Peyer's patch (tissue), 4 donors: ENCODE measurements at places on chromosomes 2 and 18. TPM values are rescaled to one million over a fixed set of nuclear protein-coding genes. Genes with fewer than 3 reads are reported as not detected.

Gene ICA1L
- total RNA-seq = 5.8 TPM

Gene INPP5D
- 18.6 TPM for total RNA-seq

Gene GPR55
- total RNA-seq = 1.0 TPM

Gene MYO3B
- not detected for total RNA-seq

Gene CXCR1
- not detected for total RNA-seq

Gene XIRP2
- not detected for total RNA-seq

Gene GAREM1
- 29.3 TPM for total RNA-seq

Gene C2orf15
- 5.4 TPM for total RNA-seq

Gene SERPINB10
- total RNA-seq = not detected

- H3K36me3 ChIP-seq = no peaks in the 10 kb centered on the region
- H3K27ac ChIP-seq = no peak overlapping the region
- H3K4me1 ChIP-seq = no peaks in the 10 kb centered on the region
- H3K27me3 ChIP-seq = no peaks in the 10 kb centered on the region
Measured at GRCh38 chr2:233801357-233802131, 23.4 kb downstream of the MROH2A start.

GRCh38 chr2:9010866-9011265 lies 7.4 kb upstream of the MBOAT2 start:
- no peaks in the 10 kb centered on the region for H3K27me3 ChIP-seq
- no peak for DNase-seq
- H3K4me1 ChIP-seq = no peaks in the 10 kb centered on the region
- no peak overlapping the region for H3K4me3 ChIP-seq
- H3K27ac ChIP-seq = no peak overlapping the region
- no peaks in the 10 kb centered on the region for H3K36me3 ChIP-seq

GRCh38 chr18:3873698-3874097 lies 423.7 kb downstream of the TGIF1 start:
- no peak overlapping the region for H3K27ac ChIP-seq
- H3K36me3 ChIP-seq = no peaks in the 10 kb centered on the region
- DNase-seq = no peak
- H3K4me1 ChIP-seq = no peaks in the 10 kb centered on the region

GRCh38 chr18:13501891-13502290 lies 224.5 kb downstream of the FAM210A start:
- H3K27me3 ChIP-seq = no peaks in the 10 kb centered on the region
- H3K36me3 ChIP-seq = no peaks in the 10 kb centered on the region
- H3K27ac ChIP-seq = no peak overlapping the region
- DNase-seq = no peak
- H3K4me3 ChIP-seq = no peak overlapping the region
- no peaks in the 10 kb centered on the region for H3K4me1 ChIP-seq

DNA sequence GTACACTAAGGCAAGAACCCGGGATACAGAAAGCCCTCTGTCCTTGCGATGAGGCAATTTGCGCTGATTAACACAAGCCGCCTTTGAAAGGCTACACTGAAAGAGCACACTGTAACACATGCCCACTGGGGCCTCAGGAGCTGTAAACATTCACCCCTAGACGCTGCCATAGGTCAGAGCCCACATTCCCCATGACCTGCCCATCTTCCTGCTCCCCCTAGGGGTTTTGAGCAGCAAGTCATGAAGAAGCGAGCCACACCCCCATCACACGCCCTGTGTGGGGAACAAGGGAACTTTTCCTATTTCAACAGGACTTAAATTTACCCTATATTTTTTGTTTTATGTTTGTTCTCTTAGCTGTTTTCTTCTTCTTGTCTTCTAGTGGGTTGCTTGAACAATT lies 47.8 kb upstream of the SLC4A10 start:
- H3K4me3 ChIP-seq = no peak overlapping the region
- DNase-seq = no peak
- H3K27ac ChIP-seq = no peak overlapping the region
- H3K27me3 ChIP-seq = no peaks in the 10 kb centered on the region
- no peaks in the 10 kb centered on the region for H3K4me1 ChIP-seq

DNA sequence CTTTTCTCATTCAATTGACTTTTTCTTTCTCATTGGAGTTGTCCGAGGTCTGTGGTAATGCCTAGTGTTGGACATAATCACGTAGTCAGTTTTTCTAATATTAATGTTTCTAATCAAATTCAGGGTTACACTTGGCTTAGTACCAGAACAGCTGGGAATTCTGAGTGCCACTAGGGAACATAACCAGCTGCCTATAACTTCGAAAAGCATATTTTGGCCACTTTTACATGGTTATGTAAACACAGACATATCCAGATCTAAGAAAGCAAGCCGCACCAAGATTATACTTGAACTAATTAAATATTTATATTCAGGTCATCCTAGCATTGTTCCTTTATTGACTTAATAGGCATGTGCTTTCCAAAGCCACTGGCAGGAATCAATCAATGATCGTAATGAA lies 91.1 kb upstream of the ARHGAP28 start:
- no peaks in the 10 kb centered on the region for H3K36me3 ChIP-seq
- no peak for DNase-seq
- H3K27me3 ChIP-seq = no peaks in the 10 kb centered on the region

GRCh38 chr18:7696780-7697179 lies 129.7 kb downstream of the PTPRM start:
- no peak for DNase-seq
- no peaks in the 10 kb centered on the region for H3K36me3 ChIP-seq
- H3K4me3 ChIP-seq = no peak overlapping the region
- H3K4me1 ChIP-seq = no peaks in the 10 kb centered on the region

DNA sequence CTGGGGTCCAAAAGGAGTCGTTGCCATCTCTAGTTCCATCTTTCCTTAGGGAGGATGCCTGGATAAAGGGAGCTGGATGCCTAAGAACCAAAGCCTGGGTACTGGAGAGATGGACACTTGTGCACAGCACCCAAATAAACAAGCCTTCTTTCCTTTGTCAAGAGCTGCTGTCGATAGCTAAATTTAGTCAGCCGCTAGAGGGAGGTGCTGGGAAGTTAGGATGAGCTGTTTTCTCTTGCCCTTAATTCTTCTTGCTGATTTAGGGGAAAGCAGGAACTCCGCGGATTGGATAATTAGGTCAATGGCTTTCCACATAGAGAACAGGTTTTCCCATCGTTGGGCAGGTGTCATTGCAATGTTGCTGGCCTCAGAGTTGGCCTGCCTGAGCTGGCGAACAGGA lies 30.9 kb upstream of the SERPINB12 start:
- H3K27ac ChIP-seq = no peak overlapping the region
- no peak for DNase-seq
- no peaks in the 10 kb centered on the region for H3K27me3 ChIP-seq
- no peaks in the 10 kb centered on the region for H3K36me3 ChIP-seq
- H3K4me1 ChIP-seq = no peaks in the 10 kb centered on the region
- no peak overlapping the region for H3K4me3 ChIP-seq

DNA sequence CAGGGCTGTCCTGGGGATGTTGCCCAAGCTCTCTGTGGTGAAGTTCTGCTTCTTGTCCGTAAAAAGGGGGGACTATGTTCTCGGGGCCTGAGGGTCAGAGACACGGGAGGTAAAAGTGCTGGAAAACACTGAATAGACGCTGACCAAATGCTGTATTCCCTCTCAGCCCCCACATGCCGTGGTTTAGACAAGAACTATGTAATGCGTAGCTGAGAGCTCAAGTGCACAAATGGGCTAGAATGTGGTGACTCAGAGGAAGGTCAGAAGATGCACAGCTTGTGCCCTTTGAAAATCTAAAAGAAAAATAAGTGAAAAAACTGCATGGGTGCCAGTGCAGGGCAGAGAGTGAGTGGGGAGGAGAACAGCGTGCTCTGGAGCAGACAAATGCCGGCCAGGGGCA lies 80.3 kb upstream of the MAP4K4 start:
- H3K36me3 ChIP-seq = no peaks in the 10 kb centered on the region
- no peak overlapping the region for H3K4me3 ChIP-seq
- H3K27ac ChIP-seq = no peak overlapping the region
- DNase-seq = no peak
- H3K4me1 ChIP-seq = peaks cover 12% of the 10 kb centered on the region

DNA sequence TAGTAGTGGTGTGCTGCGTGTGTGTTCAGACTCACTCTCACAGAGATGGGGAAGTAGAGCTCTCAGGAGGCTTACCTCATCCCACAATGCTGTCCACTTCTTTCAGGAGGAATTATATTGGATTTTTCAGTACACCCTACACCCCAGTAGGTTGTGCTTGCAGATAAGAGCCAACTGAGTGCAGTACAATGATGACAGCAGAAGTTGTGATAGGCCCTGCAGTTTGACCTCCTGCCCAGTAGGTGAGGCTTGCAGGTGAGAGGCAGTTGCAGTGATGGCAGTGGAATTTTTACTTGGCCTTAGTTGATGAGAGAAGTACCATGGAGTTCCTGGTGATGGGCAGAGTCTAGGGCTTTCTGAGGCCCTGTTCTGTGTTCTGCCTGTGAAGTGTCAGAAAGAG lies 657.8 kb downstream of the KCNJ3 start:
- H3K27me3 ChIP-seq = no peaks in the 10 kb centered on the region
- no peaks in the 10 kb centered on the region for H3K4me1 ChIP-seq
- no peak overlapping the region for H3K27ac ChIP-seq
- H3K36me3 ChIP-seq = no peaks in the 10 kb centered on the region

GRCh38 chr2:213246497-213247281 lies 37.6 kb upstream of the SPAG16 start:
- no peak overlapping the region for H3K27ac ChIP-seq
- no peaks in the 10 kb centered on the region for H3K36me3 ChIP-seq
- H3K4me1 ChIP-seq = no peaks in the 10 kb centered on the region

- H3K27me3 ChIP-seq = no peaks in the 10 kb centered on the region
- H3K36me3 ChIP-seq = no peaks in the 10 kb centered on the region
- no peak for DNase-seq
- H3K4me1 ChIP-seq = no peaks in the 10 kb centered on the region
- no peak overlapping the region for H3K4me3 ChIP-seq
- H3K27ac ChIP-seq = no peak overlapping the region
Measured at GRCh38 chr2:234395891-234396420, 100.9 kb downstream of the ARL4C start.

GRCh38 chr18:33277431-33277830 lies 163.1 kb downstream of the CCDC178 start:
- no peaks in the 10 kb centered on the region for H3K27me3 ChIP-seq
- H3K4me1 ChIP-seq = no peaks in the 10 kb centered on the region
- no peak overlapping the region for H3K4me3 ChIP-seq

GRCh38 chr2:46127176-46127575 lies 170.0 kb upstream of the EPAS1 start:
- no peaks in the 10 kb centered on the region for H3K36me3 ChIP-seq
- H3K4me3 ChIP-seq = no peak overlapping the region
- no peak overlapping the region for H3K27ac ChIP-seq
- H3K4me1 ChIP-seq = no peaks in the 10 kb centered on the region
- H3K27me3 ChIP-seq = no peaks in the 10 kb centered on the region

DNA sequence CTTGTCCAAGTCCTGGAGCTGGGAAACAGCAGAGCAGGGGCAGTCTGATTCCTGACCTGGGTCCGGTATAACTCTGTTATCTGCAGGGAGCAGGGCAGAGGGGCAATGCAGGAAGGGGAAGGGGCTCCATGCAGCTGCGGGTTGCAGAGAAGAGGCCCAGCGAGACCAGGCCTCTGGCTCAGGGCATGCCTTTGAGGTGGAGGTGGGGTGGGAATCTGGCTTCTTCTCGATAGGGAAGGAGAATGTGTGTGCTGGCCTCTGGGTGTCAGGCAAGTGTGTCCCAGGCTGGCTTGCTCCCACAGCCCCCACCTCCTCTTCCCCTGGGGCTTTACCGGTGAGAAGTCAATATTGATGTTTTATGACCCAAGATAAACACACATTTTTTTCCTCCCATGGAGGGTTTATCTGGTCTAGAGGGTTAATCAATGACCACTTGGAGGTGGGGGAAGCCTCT lies 187.1 kb upstream of the HAAO start:
- no peak overlapping the region for H3K4me3 ChIP-seq
- H3K4me1 ChIP-seq = peaks cover 12% of the 10 kb centered on the region
- no peaks in the 10 kb centered on the region for H3K36me3 ChIP-seq
- H3K27me3 ChIP-seq = no peaks in the 10 kb centered on the region
- DNase-seq = no peak
- H3K27ac ChIP-seq = no peak overlapping the region

GRCh38 chr2:98552499-98553179 lies 55.7 kb downstream of the COA5 start:
- no peak for DNase-seq
- no peak overlapping the region for H3K4me3 ChIP-seq
- no peak overlapping the region for H3K27ac ChIP-seq
- no peaks in the 10 kb centered on the region for H3K4me1 ChIP-seq
- no peaks in the 10 kb centered on the region for H3K36me3 ChIP-seq

DNA sequence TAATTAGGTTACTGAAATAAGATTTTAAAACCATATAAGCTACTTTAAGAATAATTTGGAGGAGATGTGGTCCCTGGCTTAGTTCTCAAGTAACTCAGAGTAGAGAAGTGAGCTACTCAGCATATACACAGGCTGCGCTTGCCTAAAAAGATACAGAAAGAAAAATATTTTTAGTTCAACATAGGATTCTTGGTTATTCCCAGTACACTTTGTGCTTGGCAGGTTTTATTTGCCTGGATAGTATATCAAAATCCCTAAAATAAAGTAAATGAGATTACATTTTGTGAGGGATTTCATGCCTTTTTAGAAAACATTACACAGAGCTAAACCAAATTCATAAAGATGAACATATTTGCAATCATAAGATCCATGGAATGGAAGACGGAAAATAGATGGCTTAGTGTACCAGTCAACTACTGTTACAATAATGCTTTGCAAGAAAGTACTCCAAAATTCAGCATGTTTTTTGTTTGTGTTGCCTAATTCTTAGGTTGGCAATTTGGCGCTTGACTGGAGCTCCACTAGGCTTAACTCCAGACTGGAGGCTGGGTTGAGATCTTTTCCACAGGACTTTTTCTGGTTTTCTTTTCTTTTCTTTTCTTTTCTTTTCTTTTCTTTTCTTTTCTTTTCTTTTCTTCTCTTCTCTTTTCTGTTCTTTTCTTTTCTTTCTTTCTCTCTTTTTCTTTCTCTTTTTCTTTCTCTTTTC lies 600.5 kb upstream of the SYT4 start:
- H3K4me3 ChIP-seq = no peak overlapping the region
- DNase-seq = no peak
- H3K27me3 ChIP-seq = no peaks in the 10 kb centered on the region
- H3K36me3 ChIP-seq = no peaks in the 10 kb centered on the region

DNA sequence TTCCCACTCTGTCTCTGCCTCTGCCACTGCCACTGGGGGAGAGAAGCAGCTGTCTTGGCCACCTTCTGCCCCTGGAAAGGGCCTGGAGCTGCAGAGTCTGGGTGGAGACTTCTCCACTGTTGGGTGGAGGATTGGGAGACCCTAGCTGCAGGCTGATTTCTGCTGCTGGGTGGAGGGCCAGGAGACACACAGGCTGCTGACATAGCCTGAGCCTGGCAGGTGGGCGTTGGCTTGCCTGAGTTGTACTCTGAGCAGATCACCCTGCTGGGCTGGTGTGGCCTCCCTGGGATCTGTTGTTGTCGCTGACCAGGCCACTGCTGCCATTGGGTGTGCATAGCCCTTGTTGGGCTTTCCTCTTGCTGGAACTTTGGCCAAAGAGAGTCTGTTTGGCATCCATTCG lies 64.3 kb downstream of the ARHGEF4 start:
- no peak overlapping the region for H3K4me3 ChIP-seq
- no peak for DNase-seq
- no peaks in the 10 kb centered on the region for H3K4me1 ChIP-seq
- no peaks in the 10 kb centered on the region for H3K27me3 ChIP-seq
- H3K27ac ChIP-seq = no peak overlapping the region
- no peaks in the 10 kb centered on the region for H3K36me3 ChIP-seq

GRCh38 chr2:17322461-17322860 lies 195.8 kb downstream of the RAD51AP2 start:
- H3K27me3 ChIP-seq = no peaks in the 10 kb centered on the region
- no peaks in the 10 kb centered on the region for H3K36me3 ChIP-seq
- no peaks in the 10 kb centered on the region for H3K4me1 ChIP-seq
- H3K27ac ChIP-seq = no peak overlapping the region

- no peak overlapping the region for H3K27ac ChIP-seq
- no peak overlapping the region for H3K4me3 ChIP-seq
- H3K27me3 ChIP-seq = no peaks in the 10 kb centered on the region
Measured at GRCh38 chr2:238581126-238581525, 154.4 kb downstream of the ASB1 start.
